ENCODE measurements at places on chromosomes 7 and 10. TPM values are rescaled to one million over a fixed set of nuclear protein-coding genes. Genes with fewer than 3 reads are reported as not detected.

DNA sequence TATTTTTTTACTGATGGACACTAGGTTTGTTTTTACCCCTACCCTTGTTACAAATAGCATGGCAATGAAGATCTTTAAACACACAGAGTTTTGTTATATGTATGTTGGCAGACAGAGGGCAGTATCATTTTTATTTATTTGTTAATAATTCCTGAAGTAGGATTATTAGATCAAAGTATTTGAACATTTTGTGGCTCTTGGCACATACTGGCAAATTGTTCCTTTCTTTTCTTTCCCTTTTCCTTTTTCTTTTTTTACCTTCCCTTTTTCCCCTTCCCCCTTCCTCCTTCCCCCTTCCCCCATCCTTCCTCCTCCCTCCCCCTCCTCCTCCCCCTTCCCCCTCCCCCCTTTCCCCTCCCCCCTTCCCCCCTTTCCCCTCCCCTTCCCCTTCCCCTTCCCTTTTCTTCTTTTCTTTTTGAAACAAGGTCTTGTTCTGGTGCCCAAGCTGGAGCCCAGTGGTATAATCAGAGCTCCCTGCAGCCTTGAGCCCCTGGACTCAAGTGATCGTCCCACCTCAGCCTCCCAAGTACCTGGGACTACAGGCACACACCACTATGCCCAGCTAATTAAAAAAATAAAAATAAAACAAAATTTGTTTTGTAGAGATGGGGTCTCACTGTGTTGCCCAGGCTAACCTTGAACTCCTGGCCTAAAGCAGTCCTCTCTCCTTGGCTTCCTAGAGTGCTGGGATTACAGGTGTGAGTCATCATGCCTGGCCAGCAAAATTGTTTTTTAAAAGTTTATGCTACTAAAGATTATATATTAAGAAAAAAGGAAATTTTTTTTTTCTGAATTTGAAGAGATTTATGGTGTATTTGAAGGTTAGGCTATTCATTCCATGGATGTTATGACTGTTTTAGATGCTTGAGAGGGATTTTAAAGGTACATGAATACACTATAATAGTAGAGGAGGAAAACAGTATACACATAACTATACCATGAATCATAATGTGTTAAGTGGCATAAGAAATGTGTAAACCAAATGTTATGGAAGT, 39.3 kb downstream of the SEPTIN7 start:
- no peaks in the 10 kb centered on the region for H3K4me1 ChIP-seq
- H3K27ac ChIP-seq, result no peak overlapping the region
- no peak overlapping the region for H3K4me3 ChIP-seq
- H3K27me3 ChIP-seq, result no peaks in the 10 kb centered on the region

- no peak overlapping the region for H3K4me3 ChIP-seq
- peaks cover 11% of the 10 kb centered on the region for H3K4me1 ChIP-seq
- H3K36me3 ChIP-seq, result no peaks in the 10 kb centered on the region
- H3K27me3 ChIP-seq, result no peaks in the 10 kb centered on the region
Measured at GRCh38 chr10:102633287-102633686, 11.0 kb upstream of the TRIM8 start.

GRCh38 chr7:1853431-1853985, 183.4 kb downstream of the ELFN1 start:
- no peak overlapping the region for H3K4me3 ChIP-seq
- no peaks in the 10 kb centered on the region for H3K36me3 ChIP-seq
- no peaks in the 10 kb centered on the region for H3K27me3 ChIP-seq
- H3K27ac ChIP-seq, result no peak overlapping the region

- H3K36me3 ChIP-seq, result no peaks in the 10 kb centered on the region
- no peaks in the 10 kb centered on the region for H3K27me3 ChIP-seq
- no peak overlapping the region for H3K4me3 ChIP-seq
- H3K27ac ChIP-seq, result no peak overlapping the region
- no peak for DNase-seq
- peaks cover 4% of the 10 kb centered on the region for H3K4me1 ChIP-seq
Measured at GRCh38 chr7:112439476-112439875, 10.8 kb upstream of the IFRD1 start.

DNA sequence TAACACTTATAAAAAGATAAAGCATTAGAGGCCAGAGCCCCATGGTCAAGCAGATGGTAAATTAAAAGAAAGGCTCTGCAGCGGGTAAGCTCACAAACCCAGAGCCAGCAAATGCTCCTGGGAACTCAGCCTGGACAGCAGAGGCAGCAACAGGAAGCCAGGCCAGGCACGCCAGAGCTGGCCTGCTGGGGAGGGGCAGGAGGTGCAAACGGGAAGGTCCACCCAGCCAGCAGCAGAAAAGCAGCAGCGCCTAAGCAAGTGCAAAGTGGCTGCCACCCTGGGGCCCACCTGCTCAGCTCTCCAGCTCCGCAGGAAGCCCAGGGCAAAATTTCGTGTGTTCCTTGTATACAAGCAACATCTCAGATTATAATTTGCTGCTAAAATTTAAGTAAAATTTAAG, 82.7 kb upstream of the GPR22 start:
- H3K4me1 ChIP-seq, result peaks cover 12% of the 10 kb centered on the region
- peak overlapping the region; percentile 58 for H3K27ac ChIP-seq
- no peaks in the 10 kb centered on the region for H3K27me3 ChIP-seq
- H3K36me3 ChIP-seq, result no peaks in the 10 kb centered on the region

Gene OPN4
- not detected for total RNA-seq
